Stimulated activated CD8-positive, alpha-beta memory T cell treated with anti-CD3 and anti-CD28 coated beads, Interleukin-4, amount 100 ng/mL, for 1 hour (primary cell): ENCODE measurements at places on chromosomes 1 and 21.

- no peak for DNase-seq
Observed at GRCh38 chr1:241638909-241639622, 1.1 kb downstream of the CHML start.

GRCh38 chr21:16186742-16187141 is 457.0 kb downstream of the USP25 start:
- DNase-seq: no peak

DNA sequence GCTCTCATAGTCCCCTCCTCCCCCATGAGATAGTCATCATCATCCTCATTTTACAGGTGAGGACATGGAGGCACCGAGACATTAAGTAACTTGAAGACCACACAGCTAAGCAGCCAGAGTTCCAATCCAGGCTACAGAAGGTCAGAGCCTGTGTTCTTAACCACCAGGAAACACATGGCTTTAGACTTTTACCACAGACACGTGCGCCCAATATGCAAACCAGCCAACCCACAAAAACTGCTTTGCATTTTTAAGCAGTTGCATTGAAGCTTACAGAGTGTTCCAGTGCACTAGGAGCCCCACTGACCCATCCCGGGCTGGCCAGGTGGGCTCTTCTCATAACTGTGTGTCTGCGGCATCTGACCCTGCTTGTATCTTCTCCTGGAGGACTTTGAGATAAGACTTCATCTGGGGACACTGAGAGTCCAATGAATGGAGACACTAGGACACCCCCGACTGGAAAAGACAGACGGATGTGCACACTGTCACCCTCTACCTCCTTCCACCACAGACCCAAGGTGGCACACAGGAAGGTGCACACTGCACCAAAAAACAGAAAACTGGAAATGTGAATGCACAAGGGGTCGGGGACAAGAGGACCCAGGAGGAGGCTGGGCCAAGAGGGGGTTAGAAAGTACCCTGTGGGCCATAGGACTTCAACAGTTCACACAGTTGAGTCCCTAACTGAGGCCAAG is 56.4 kb downstream of the ETS2 start:
- DNase-seq: no peak

DNA sequence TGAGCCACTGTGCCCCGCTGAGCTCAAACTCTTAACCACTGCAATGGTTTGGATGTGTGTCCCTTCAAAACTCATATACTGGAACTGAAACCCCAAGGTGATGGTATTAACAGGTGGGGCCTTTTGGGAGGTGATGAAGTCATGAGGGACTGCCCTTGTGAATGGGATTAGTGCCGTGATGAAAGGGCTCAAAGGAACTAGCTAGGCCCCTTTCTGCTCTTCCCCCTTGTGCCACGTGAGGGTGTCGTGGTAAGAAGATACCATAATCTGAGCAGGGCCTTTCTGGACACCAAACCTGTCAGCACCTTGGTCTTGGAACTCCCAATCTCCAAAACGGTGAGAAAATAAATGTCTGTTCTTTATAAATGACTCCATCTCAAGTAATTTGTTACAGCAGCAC is 45.5 kb upstream of the SPOCD1 start:
- DNase-seq: no peak

DNA sequence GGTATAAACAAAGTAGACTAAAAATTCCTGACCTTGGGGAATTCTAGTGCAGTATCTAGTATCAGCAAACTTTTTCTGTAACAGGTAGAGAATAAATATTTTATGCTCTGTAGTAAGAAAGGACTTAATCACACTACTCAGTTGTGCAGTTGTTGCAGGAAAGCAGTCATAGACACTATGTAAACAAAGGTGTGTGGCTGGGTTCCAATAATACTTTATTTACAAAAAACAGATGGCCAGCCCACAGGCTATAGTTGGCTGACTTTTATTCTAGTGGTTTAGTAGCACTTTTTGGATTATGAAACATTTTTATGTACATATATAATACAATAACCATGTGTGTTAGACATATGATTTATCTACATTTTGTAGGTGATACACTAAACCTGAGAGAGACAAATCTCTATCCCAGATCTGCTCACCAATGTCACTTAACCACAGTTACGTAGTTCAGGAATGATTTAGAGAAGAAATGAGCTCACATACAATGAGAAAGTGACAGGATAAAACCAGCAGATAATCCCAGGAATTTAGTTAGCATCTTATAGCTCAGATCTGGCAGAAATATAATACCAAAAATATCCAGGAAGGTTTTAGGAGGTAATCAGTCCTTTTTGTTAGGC is 56.1 kb downstream of the MIER1 start:
- no peak for DNase-seq

GRCh38 chr1:179016706-179017382 is 8.8 kb upstream of the FAM20B start:
- DNase-seq: no peak

- DNase-seq: no peak
Observed at GRCh38 chr21:41564871-41565274, 56.9 kb upstream of the TMPRSS2 start.

DNA sequence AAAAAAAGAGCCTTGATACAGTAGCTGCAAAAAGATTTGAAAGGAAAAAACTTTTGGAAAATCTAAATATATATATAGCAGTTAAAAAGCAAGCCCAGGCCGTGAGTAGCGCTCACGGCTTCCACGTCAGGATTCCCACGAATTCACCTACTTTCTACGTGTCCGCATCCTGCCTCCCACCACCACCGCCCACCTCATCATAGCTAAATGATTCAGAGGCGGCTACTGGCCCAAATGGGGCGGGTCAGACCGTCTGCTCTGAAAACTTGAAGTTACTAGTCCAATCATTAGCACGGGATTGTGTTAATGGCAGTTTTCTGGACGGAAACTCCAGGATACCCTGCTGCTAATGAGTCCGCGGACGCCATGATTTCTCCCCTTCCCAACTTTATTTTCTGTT is 1.3 kb upstream of the CCSAP start:
- DNase-seq: no peak

DNA sequence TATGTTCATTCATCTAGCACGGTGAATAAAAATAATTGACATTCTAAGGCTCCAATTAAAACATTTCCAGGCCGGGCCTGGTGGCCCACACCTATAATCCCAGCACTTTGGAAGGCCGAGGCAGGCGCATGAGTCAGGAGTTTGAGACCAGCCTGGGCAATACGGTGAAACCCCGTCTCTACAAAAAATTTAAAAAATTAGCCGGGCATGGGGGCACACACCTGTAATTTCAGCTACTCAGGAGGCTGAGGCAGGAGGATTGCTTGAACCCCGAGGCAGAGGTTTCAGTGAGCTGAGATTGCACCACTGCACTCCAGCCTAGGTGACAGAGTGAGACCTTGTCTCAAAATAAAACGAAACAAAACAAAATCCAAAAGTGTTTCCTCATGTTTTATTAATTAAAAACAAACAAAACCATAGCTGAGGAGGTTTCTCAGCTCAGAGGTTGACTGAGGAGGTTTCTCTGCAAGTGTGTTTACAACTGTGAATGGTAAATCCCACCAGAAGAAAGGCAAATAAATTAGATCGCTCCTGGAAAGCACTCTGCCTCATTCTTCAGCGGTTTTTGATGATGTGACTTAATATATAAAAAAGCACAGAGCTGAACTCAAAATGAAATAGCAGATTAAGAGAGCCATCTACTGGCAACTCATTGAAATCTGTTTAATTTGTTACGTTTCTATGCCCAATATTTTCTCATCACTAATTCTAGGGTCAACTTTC is 37.7 kb upstream of the ATG4C start:
- no peak for DNase-seq

- DNase-seq: no peak
Observed at GRCh38 chr1:115829947-115830346, 11.0 kb downstream of the NHLH2 start.

GRCh38 chr1:91054780-91055481 is 33.1 kb upstream of the ZNF644 start:
- DNase-seq: no peak

DNA sequence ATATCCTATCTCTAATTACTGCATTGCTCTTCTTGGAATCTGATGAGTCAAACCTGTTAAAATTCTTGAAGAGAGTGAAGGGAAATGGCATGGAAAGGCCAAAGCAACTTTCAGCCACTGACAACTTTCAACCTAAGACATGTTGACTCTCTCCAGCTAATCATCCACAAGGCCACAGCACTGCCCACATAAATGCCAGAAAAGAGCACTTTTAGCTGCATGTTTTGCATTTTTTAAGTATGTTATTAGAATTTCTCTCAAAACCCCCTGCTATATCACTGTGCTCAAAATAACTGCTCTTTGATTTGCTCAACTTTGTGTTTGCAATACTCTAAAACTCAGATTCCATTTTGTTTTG is 352.5 kb downstream of the ADGRL2 start:
- DNase-seq: no peak

DNA sequence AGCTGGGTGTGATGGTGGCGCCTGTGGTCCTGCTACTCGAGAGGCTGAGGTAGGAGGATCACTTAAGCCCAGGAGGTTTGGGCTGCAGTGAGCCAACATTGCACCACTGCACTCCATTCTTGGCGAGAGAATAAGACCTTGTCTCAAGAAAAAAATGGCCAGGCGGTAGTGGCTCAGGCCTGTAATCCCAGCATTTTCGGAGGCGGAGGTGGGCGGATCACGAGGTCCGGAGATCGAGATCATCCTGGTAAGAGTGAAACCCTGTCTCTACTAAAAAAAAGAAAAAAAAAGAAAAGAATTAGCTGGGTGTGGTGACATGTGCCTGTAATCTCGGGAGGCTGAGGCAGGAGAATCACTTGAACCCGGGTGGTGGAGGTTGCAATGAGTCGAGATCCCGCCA is 11.3 kb downstream of the ATAD3B start:
- DNase-seq: no peak

DNA sequence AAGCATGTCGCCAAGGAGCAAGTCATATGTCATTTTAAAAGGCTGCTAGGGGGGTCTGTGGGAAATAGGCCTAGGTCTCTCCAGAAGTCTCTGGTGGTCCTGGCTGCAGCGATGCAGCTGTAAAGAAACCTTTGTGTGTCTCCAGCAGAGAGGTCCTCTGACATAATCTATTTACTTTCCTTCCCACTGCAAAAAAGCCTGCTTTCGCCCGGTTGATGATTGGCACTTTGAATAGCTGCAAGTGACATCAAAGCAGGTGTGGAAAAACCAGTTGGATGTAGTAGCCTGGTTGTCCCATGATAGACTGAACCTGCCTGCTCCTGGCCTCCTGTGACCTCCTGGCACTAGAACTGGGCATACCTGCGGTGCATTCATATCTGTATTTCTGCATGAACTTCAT is 13.8 kb downstream of the RASSF5 start:
- no peak for DNase-seq

- no peak for DNase-seq
Observed at GRCh38 chr1:17485281-17485680, 45.8 kb upstream of the RCC2 start.

DNA sequence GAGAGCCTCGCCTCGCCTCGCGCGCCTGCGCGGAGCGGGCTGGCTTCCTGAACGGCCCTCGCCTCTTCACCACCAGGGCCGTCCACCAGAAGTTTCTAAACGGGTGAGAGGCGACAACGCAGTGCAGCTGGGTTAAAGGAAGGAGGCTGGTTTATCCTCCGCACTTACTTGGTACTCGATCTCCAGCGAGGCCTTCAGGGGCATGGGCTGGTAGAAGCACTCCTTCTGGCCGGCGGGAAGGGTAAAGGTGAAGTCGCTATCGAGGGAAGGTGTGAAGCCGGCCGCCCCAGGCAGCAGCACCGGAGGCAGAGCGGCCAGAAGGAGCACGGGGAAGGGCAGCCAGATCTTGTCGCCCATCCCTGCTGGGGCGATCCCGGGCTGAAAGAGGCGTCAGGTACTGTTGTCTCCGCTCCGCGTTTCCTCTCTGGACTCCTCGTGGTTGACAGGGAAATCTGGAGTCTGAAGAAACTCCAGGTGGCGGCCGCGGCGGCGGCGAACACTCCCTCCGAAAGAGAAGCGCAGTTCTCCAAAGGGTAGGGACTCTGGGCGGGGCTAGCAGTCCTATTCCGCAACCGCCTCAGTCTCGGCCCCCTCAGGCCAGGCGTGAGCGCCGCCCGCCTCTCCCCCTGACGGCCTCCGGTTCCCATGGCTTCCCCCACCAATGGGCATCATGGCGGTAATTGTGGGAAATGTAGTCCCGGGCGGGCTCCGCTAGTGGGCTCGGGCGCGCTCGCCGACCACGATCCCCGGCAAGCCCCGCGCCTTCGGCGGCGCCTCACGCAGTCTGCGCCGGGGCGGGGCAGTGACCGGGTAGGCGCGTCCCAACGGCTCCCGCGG is at the start of gene TMED5:
TSS of gene TMED5 (minus strand) at position 528 of the 837 bp plus-strand sequence. CDS start at position 357, 171 bp downstream.
- peak; percentile 85 for DNase-seq

- DNase-seq: no peak
Observed at GRCh38 chr1:183417772-183418491, at the start of gene NMNAT2. Gene NMNAT2 (minus strand): TSS chr1:183418380. CDS start chr1:183418267, 113 bp downstream.

DNA sequence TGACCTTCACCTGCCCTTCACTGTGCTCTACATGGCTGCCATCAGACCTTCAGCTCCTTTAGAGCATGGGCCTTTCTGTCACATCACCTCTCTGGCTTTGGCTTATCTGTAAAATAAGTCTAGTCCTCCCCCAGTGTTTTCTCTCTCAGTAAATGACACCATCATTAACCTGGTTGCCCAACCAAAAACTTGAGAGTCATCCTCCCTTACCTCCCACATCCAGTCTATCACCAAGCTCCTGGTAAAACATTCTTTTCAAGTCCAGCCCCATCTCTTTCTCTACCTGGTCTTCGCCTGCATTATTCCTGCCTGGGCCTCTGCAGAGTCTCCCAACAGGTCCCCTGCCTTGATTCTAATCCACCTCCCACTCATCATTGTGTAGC is 13.1 kb downstream of the SLC26A9 start:
- DNase-seq: no peak

GRCh38 chr1:173554541-173555250 is 48.2 kb downstream of the SLC9C2 start:
- no peak for DNase-seq

DNA sequence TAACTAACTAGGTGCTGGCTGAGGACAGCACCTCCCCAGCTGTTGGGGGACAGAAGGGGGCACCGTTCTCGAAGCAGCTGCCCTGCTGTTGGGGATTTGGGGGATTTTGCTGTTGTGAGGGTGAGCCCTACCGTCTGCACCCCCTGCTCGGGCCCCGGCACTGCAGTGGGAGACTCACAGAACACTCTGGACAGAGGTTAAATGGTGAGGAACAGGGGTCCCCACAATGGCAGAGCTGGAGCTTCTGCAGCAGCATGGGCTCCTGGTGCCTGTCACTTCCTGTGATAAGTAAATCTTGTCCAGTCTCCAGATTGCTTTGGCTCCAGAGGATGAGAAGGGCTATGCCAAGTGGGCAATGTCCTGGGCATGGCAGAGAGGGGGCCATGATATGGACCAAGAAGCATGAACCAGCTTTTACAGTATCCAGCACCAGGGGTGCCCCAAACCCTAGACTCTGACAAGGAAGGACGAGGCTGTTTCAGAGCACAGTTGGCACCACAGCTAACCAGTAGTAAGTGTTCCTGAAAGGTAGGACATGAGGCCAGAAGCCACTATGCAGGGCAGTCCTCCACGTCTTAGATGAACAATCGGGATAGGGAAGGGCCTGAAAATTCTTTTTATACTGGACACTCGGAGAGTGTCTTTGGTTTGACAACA is 365.1 kb upstream of the VAMP3 start:
- DNase-seq: no peak

DNA sequence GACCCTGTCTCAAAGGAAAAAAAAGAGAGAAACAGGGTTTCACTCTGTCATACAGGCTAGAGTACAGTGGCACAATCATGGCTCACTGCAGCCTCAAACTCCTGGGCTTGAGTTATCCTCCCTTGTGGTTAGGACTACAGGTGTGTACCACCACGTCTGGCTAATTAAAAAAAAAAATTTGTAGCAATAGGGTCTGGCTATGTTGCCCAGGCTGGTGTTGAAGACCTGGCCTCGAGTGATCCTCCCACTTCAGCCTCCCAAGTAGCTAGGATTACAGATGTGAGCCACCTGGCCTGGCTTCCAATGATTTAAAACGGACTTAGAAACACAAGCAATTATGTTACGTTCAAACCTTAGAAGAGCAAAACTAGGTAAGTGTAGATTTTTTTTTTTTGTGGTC is 22.1 kb downstream of the GOLPH3L start:
- no peak for DNase-seq
